ENCODE measurements at places on chromosomes 11 and 22.

- DNase-seq, result no peak
Observed at GRCh38 chr11:108122166-108122628, 830 bp downstream of the ACAT1 start.

DNA sequence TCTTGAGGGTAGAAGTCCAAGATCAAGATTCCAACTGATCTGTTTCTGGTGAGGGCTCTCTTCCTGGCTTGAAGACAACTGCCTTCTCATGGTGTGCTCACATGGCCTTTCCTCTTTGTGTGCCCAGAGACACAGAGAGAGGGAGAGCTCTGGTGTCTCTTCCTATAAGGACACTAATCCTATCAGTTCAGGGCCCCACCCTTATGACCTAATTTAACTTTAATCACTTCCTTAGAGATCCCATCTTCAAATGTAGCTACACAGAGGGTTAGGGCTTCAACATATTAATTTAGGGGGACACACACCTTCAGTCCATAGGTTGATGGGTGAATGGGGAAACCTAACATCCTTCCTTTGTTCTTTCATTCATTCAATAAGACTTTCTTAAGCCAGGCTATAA lies 144.6 kb downstream of the MN1 start:
- no peak for DNase-seq

- no peak for DNase-seq
Observed at GRCh38 chr11:108902027-108902469, 237.2 kb downstream of the DDX10 start.

- no peak for DNase-seq
Observed at GRCh38 chr11:79253280-79253679, 187.6 kb downstream of the TENM4 start.

GRCh38 chr11:127105593-127106541 lies 105.3 kb upstream of the KIRREL3 start:
- DNase-seq, result no peak

DNA sequence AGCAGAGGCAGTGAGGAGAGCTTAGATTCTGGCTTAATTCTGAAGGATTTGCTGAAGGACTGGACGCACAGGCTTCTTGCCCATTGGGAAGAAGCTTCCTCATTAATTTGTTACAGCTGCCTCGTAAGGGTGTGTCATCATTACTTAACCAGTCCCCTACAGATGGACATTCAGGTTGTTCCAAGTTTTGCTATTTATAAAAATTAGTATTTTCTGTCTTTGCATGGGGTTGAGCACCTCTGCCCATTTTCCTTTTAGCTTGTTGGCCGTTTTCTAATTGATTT lies 38.1 kb downstream of the CAPN1 start:
- no peak for DNase-seq

GRCh38 chr11:65420506-65420905 lies 2.1 kb upstream of the NEAT1 start:
- DNase-seq, result no peak

DNA sequence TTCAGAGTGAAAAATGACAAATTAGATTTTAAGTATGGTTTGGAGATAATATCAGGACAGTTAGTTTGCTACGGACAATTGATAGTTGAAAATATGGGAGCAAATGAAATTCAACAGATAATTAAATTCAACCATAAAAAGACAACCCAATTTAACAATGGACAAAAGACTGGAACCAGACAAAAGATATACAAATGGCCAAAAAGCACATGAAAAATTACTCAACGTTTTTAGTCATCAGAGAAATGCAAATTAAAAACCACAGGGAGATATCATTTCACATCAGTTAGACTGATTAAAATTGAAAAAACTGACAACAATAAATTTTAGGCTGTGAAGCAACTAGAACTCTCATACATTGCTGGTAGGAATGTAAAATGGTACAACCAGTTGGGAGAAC lies 27.2 kb downstream of the SIK2 start:
- DNase-seq, result no peak

GRCh38 chr22:48320683-48321451 lies 1506.8 kb downstream of the BRD1 start:
- no peak for DNase-seq

DNA sequence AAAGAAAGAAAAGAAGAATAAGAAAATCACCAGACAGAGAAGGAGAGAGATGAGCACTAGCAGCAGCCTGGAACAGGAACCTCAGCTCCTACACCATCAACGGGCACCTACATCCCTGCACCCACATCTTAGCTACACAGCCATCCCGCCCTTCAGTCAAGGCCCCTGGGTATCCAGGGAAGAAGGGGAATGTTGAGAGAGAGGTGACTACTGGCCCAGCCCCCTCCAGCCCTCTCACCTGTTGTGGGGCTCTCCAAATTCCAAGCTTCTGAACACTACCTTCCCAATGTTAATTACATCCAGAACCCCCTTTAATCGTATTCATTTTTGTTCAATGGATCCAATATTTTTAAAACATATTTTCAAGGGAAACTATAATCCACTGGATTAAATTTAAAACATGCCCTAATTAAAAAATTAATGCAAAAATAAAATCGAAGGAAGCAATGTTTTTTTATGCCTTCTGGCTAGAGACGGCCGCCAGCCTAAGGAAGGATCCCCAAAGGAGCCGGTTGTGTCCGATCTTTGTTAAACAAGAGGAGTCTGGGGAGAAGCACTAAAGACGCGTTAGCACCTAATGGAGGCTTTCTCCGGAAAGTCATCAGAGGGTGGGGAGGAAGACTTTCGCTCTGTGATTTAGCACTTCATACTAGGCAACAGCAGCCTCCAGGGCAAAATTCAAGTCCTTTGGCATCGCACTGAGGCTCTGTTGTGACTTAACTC lies 9.5 kb downstream of the TPST2 start:
- no peak for DNase-seq

DNA sequence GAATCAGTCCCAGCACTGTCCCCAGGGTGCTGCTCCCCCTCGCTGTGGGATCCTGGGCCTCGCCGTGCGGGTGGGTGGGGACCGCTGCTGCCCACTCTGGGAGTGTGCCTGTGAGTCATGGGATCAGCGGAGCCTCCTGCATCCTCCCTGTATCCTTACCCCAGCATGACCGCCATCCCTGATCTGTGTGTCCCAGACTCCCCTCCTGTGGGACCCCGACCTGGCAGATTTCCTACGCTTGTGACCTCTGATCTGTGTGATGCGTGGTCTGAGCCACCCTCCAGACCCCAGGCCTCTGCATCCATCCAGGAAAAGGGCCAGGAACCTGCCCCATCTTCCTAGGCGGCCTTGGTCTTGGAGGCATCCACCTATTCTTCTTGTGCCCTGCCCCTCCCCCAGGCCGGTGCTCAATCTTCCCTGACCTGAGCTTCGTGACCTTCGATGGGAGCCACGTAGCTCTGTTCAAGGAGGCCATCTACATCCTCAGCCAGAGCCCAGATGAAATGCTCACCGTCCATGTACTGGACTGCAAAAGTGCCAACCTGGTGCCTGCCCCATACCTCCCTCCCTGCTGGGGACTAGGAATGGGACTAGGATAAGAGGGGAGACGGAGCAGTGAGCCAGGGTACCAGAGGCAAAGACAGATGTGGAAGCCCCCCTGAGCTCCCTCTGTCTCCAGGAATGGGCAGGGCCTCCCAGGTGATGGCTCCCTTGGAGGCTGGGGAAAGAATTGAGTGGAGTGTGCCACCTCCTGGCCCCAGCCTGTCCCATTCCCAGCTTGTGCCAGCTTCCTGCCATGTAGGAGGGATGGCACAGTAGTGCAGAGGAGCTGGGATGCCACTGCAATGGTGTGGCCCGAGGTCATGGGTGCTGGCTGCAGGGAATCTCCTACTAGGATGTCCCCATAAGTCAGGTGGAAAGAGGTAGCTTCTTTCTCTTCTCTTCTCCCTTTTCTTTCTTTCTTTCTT lies 65.4 kb downstream of the OTOG start:
- no peak for DNase-seq

DNA sequence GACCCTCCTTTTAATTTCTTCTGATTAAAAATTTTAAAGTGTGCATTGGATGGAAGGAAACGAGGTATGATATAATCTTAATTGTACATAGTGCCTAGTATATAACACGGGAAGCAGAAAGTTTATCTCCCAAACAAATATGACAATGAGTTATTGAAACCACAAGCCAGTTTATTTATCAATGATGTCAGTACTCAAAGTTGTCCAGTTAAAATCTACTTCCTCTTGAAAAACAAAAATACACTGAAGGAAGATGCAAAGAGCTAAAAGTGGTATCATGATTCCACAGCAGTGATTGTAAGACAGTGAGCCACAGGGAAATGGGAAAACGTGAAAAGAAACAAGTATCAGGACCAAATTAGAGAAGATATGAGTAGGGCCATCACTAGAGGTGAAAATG lies 18.8 kb upstream of the OR5B21 start:
- DNase-seq, result no peak

DNA sequence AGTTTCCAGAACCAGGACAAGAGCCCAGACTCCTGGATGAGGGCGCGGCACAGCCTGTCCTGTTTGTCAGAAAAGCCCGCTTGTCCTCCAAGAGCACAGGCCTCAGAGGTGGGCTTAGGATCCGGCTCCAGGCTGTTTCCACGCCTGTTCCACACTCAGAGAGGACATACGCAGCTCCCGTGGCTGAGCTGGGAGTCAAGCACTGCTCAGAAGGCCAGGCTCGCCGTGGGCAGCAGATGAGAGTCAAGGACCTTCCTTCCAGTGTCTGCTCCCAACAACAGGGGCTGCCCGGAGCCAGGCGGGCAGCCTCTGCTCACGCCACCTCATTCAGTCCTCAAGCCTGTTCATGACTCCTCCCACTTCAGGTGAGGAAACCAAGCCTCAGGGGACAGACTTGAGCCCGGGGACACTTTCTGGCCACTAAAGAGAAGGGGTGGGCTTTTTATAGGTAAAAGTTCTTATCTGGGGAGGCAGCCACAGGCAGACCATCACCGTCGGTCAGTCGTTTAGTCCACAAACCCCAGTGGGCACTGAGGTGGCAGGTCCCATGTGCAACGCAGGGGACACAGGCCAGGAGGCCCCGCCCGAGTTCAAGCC lies 3.8 kb downstream of the CYB5R3 start:
- no peak for DNase-seq

GRCh38 chr11:81658722-81659121 lies 1074.9 kb downstream of the FAM181B start:
- no peak for DNase-seq

DNA sequence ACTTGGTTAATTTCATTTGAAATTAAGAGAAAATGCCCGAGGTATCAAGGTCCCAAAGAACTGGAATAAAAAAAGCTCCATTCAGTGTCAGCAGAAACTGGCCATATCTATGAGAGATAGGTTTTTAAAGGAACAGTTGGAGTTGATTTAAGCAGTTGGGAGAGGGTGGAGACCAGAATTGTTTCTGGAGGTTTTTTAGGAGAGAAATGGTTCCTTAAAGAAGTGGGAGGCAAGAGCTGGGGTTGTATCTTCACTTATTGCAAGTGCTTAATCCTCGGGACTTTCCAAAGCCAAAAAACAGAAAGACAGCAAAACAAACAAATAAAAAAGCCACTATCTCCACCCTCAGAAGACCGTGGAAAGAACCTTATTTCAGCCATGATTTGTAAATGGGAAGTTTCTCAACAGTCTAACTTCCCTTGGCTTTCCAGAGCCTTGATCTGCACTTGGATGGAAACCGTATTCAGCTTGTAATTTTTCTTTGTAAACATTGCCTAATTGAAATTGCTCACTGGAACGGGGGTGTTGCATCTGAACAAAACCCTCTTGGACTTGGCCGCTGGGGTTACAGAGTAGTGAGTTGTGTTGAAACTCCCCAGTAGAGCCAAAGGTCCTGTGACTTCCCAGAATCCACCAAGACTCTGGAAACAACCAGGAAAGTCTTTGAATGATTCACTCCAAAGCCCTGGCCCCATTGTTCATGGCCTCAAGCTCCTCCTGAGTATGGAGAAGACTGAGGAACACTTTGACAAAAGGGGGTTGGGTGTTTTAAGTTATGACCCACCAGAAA lies 115.6 kb downstream of the SLC1A2 start:
- no peak for DNase-seq

DNA sequence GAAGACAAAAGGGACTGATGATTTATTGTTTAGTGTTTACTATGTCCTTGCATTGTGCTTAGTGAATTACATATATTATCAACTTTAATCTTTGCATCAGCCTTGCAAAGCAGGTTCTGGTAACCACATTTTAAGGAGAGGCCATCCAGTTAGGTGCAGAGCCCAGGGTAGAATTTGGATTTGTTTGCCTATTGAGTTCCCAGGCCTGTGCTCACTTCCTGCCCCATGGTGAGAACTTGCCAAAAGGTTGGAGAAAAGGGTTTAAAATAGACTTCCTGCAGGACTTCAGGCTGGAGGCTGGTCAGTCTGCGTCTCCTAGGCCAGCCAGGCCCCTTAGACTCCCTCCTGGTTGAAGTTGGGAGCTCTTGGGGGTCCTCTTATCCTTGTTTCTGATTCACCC lies 72.1 kb downstream of the ATXN10 start:
- no peak for DNase-seq

DNA sequence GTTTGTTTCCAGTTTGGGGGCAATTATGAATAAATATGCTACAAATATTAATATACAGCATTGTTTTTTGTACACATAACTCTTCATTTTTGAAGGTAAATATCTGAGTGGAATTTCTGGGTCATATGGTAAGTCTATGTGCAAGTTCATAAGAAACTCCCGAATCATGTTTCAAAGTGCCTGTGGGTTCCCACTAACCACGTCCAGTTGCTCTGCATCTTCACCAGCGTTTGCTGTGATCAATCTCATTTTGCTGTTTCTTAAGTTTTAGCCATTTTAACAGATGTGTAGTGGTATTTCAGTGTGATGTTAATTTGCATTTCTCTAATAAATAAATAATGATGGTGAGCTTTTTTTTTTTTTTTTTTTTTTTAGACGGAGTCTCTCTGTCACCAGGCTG lies 14.2 kb upstream of the CSRP3 start:
- no peak for DNase-seq

DNA sequence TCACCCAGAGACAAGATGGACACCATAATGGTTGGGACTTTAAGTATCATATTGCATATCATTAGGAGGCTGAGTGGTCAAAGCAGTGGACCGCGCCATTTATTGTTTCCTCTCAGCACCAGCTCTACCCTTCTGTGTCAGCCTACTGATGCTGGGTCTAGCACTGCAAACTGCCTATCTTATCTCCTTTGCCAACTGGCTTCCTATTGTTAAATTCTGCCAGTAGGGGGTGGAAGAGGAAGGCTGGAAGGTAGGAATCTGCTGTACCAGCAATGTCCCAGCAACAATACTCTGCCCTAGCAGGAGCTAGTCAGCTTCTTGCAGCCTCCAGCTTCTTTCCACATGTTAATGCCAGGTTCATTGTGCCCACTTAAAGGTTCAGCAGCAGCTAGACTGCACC lies 367.1 kb upstream of the PDGFD start:
- DNase-seq, result no peak

DNA sequence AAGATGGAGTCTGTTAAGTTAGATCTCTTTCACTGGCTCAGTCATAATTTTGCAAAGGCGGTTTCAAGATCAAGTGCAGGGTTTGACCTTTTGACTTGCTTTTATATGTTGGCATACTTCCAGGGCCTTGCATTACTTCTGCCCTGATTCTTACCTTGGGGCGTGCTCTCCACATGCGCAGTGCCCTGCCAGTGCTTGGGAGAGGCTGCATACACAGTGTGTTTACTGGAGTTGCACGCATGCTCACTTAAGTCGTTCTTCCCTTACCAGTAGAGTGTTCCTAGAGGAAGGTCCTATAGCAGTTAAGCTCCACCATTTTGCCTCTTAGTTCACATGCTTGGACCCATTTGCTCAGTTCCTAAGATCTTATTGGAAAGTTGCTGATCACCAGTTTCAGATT lies 21.0 kb upstream of the TMEM123 start:
- DNase-seq, result no peak

GRCh38 chr11:67056267-67057204 lies at the start of gene RHOD:
RHOD (plus strand) TSS chr11:67056847; CDS start chr11:67056903, 56 bp downstream.
- no peak for DNase-seq

All from T-helper 2 cell treated with Interferon-gamma antibody and Interleukin-4, amounts not matched to agents 5 μg/mL and 100 μg/mL, for 36 hours (primary cell).